ENCODE measurements at places on chromosomes 16 and 17. TPM values are rescaled to one million over a fixed set of nuclear protein-coding genes. Genes with fewer than 3 reads are reported as not detected.

GRCh38 chr16:58063377-58064076, 38.0 kb downstream of the MMP15 start:
- DNase-seq: no peak

DNA sequence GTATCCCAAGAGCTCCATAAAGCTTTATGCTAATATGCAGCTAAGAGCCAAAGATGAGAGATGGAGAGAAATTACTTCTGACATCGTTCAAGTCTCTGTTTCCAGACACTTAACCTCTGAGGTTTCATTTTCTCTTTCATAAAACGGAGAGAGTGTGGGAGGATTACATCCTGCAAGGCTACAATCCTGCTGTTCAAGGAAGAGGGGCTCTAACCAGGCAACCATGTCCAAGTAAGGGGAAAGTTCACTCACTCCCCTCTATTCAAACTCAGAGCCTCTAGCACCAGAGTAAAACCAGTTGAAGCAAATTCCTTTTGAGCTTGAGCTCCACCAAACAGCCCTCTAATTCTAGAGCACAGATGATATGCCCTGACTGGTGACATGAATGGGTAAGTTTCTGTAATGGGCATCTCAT, 397.4 kb downstream of the NPIPA8 start:
- DNase-seq: no peak

- no peak for DNase-seq
Measured at GRCh38 chr17:82845163-82845807, 5.5 kb upstream of the ZNF750 start.

DNA sequence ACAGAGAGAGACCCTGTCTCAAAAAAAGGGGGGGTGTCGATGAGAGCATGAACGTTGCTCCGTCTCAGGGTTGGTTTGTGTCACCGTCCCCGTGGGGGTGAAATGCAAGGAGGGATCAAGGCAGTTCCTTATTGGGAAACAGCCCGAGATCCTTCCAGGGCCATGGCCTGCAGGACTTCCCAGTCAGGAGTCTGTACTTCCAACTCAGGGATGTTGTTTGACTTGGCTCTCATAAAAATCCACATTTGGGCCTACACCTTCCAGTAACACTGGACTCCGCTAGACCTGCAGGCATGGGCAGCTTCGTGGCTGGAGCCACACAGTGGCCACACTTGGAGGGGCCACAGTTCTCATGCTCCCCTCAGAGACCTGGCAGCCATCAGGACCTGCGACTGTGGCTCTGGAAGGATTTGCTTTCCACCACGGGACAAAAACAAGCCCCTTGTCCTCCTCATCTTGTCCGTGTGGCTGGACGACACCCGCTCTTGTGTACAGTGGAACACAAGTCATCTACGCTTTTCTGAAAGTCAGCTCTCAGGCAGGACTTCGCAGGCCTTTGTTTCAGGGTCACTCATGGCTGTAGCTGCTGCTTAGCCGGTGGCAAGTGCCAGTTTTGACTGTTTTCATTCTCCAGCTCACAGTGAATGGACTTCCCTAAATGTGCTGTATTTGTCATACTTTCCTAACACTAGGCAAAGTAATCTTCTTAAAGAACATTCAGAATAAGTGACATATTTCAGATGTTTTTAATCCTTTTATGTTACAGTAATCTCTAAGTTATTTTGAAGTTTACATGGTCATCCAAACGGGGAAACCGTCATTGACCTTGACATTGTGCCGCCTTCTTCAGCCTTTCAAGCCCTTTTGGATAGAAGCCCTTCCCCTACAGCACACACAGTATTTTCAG, 24.2 kb upstream of the IL17C start:
- no peak for DNase-seq

Gene C17orf107
- total RNA-seq: 1.8 TPM

Gene NDE1
- total RNA-seq: 74.0 TPM
